Chondrocyte (in vitro differentiated cells): ENCODE measurements at places on chromosomes 6 and 20. TPM values are rescaled to one million over a fixed set of nuclear protein-coding genes. Genes with fewer than 3 reads are reported as not detected.

Gene RUNX2
- total RNA-seq = 12.2 to 20.4 TPM (median 14.0 TPM) in 3 replicates

Gene NKAIN2
- 3.4 to 37.9 TPM (median 4.0 TPM) in 3 replicates for total RNA-seq

DNA sequence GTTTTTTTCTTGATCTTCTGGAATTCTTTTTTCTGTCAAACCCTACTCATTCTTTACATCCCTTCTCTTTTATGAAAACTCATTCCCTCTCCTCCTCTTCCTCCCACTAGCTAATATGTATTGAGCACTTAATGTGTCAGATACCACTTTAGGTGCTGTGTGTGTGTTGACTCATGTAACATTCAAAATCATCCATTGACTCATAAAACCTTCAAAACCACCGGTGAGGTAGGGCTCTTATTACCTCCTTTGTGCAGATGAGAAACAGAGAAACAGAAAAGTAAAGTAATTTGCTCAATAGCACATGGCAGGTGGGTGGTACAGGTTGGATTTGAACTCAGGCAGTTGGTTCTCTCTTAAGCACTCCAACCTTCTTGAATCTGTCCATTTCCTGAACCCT, 136.3 kb upstream of the NEDD9 start:
- no peak for DNase-seq

GRCh38 chr6:34386316-34387137, 5.9 kb downstream of the NUDT3 start:
- no peak for DNase-seq

DNA sequence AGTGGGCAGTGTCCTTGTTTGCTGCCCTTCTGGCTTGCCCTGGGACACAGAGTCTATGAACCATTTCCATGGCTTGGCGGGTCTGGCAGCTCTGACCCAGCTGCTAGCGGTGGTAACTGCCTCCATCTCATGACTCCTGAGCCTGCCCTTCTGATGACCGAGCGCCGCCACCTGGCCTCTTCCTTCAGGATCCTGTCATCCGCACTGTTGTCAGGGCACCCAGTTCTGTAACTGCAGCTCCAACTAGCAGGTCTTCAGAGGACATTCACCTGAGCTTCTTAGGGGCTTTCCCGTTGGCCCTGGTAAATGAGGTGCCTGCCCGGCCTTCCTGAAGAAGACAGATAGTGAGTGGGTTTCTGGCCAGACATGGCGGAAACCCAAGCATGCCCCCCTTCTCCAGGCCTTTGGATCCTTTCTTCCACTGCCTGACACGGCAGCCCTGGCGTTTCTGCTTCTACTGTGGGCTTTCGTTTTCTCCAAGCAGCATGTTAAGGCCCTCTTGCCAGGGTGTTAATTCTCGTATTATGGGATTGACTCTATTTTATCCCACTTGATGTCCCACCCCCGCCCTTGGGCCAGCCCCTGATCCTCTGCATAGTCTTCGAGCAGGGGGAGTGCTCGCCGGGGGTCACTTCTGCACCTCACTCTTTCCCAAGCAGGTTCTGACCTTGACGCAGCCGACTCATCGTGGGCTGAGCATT, 24.7 kb downstream of the PACSIN1 start:
- peak; percentile 54 for DNase-seq
